Dorsolateral prefrontal cortex (tissue), 122 donors: ENCODE measurements at places on chromosomes 13 and 19.

DNA sequence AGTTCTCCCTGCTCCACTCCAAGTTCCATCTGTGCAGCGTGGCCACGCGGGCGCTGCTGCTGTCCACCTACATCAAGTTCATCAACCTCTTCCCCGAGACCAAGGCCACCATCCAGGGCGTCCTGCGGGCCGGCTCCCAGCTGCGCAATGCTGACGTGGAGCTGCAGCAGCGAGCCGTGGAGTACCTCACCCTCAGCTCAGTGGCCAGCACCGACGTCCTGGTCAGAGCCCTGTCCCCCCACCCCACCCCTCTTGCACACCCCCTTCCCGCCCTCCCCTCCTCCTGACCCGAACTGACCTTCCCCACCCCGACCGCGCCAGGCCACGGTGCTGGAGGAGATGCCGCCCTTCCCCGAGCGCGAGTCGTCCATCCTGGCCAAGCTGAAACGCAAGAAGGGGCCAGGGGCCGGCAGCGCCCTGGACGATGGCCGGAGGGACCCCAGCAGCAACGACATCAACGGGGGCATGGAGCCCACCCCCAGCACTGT, 11.6 kb downstream of the FUZ start:
- DNase-seq: no peak

GRCh38 chr13:91031508-91031907, 316.0 kb upstream of the MIR17HG start:
- no peak for DNase-seq

GRCh38 chr13:27339299-27339698, 68.7 kb downstream of the RASL11A start:
- DNase-seq: no peak

GRCh38 chr19:56917998-56918397, 77.5 kb upstream of the PEG3 start:
- DNase-seq: no peak

- DNase-seq: no peak
These were observed 69.8 kb downstream of the KCNRG start for GRCh38 chr13:50085063-50085462.

DNA sequence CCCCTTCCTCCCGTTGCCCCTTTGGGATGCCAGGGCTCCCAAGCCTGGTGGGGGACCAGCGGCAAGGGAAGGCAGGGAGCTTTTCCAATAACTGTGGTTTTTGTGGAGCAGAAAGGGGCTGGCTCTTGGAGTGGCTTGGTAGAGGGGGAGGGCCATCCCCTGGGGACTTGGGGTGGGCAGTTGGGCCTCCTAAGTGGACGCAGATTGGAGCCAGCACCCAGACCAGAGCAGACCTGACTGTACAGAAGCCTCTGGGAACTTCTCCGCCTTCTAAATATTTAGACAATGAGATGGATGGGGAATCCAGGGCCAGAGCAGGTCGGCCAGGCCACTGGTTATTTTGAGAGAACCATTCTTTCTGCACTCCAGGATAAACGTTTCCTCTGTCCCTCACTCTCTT, 4.2 kb downstream of the PTGIR start:
- DNase-seq: no peak

DNA sequence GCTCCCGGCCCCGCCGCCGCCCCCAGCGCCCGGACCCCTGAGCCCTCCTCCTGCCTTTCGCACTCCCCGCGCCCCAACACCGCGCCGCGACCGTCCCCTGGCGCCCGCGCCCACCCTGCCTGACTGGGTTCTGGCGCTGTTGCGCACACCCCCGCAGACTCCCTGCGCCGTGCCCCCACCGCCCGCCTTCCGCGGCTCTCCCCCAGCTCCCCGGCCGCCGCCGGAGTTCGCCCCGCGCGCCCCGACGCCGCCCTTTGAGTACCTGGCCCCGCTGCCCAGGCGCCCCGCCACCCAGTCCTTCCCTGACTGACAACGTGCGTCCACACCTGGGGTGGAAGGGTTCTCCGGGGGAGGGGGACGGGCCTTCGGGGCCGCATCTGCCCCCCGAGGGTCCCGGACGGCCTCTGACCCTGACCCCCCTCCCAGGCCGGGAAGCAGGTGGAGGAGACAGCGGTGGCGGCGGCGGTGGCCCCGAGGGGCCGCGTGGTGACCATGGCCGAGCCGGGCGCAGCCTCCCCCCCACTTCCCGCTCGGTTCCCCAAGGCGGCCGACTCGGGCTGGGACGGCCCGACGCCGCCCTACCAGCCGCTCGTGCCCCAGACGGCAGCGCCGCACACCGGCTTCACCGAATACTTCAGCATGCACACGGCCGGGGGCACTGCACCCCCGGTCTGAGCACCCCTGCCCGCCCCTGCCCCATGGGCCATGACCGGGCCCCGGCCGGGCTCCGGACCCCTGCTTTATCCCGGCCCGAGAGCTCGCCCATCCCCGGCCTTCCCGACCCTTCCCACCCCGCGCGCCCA, 1.4 kb upstream of the MEGF8 start:
- no peak for DNase-seq

DNA sequence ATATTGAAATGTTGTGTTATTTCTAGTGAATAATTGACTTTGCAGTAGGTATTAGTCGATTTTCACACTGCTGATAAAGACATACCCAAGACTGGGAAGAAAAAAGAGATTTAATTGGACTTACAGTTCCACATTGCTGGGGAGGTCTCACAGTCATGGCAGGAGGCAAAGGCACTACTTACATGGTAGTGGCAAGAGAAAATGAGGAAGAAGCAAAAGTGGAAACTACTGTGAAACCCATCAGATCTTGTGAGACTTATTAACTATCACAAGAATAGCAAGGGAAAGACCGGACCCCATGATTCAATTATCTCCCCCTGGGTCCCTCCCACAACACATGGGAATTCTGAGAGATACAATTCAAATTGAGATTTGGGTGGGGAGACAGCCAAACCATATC, 9.9 kb upstream of the C5AR2 start:
- no peak for DNase-seq

GRCh38 chr13:48542138-48542537, 9.3 kb upstream of the RCBTB2 start:
- no peak for DNase-seq

DNA sequence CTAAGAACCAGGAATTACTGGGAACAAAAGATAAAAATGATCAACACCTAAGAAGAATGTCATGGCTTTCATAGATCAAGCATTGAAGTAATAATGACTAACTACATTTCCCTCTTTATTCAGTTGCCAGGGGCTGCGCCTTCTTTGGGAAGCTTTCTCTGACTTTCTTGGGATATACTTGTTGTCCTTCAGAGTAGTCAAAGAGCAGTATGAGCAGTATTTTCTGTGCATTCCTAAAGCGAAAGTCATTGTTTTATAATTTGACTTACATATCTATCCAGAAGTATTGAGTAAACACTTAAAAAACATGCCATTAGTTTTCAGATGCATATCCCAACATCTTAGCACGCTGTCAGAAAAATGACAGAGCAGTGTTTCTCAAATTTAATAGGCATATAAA, 2412.4 kb downstream of the PCDH9 start:
- no peak for DNase-seq

DNA sequence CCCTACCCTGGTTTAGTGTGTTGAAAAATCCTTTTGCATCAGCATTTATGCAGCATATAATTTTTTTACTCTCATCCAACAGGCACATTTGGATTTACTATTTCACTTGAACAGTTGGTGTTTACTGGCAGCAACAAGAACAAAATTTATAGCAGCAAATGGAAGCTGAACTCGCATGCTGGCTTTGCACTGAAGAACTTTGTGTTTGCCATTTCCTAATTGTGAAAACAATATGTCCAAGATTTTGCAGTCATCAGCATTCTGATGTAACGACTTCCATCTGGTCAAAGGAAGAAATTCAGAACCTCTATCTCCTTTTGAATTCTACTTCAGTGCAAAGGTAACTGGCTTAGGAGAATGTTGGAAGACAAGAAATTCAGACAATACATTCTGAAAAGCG, 131.0 kb downstream of the DLEU7 start:
- no peak for DNase-seq

GRCh38 chr13:75425216-75426009, 56.6 kb downstream of the TBC1D4 start:
- DNase-seq: no peak

- peak; percentile 63 for DNase-seq
These were observed 85.9 kb downstream of the MBNL2 start for GRCh38 chr13:97307882-97308624.

GRCh38 chr19:7242601-7243258, 51.5 kb downstream of the INSR start:
- no peak for DNase-seq

DNA sequence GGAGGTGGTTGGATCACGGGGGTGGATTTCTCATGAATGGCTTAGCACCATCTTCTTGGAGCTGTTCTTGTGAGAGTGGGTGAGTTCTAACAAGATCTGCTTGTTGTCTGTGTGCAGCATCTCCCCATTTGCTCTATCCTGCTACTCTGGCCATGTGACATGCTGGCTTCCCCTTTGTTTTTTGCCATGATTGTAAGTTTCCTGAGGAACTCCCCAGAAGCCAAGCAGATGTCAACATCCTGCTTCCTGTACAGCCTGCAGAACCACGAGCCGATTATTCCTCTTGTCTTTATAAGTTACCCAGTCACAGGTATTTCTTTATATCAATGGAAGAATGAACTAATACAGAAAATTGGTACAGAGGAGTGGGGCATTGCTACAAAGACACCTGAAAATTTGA, 2.3 kb upstream of the SIGLEC12 start:
- no peak for DNase-seq

DNA sequence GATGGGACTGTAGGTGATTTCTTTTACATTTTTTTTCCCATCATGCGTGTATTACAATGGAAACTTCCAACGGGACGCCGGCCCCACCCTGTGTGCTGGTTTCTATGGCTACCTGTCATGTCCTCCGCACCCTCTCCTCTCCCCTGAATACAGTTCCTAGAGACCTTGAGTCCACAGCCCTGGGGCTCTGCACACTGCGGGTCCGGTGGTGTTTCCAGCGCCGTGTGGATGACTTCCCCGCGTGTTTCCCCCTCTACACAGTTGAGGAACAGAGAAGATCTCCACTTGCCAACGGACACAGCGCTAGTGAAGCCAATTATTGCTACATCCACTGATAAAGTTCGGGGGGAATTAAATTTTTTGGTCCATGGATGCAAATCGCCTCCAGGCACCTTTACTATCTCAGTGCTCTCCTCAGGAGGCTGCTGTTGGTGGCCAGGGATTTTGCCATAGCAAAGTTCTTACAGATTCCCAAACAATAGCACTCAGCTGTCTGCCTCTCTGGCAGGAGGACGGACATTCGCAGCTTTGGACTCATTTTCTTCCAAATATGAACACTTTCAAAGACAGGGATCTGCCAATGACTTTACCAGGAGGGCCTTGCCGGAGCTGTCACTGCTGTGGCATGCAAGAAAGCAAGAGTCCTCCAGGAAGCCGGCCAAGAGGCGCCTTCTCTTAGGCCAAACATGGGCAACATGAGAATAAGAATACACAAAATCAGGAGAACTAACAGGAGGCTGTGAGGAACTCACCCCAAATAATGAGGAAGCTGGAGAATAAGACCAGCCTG, 39.3 kb upstream of the GAS6 start:
- peak; percentile 34 for DNase-seq

DNA sequence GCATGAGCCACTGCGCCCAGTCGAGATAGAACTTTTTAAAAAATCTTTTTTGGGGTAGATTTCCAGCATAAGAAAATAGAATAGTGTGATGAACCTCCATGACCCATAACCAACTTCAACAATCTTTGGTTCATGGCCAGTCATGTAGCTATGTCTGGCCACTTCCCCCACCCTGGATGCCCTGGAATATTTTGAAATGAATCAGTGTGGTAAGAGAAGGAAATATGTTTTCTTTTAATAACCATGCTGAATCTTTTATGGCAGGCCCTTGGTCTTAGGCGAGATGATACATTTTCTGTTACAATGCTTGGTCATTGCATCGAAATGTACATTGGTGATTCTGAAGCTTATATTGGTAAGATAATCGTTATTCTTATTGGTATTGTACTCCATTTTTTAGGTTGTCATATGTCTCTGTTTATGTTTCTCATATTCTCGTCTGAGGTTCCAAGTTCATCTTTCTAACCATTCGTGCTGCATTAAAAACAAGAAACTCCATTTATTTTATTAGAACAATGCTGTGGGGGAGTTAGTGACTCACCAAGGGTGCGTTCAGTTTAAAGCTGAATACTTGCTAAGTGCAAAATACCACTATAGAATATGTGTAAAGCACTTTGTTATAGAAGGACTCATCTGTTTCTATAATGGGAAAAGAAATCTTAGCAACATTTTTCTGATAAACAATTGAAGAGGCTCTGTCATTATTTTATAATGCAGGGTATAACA, 16.4 kb upstream of the UPF3A start:
- DNase-seq: no peak

GRCh38 chr13:47397739-47398138, 500.9 kb upstream of the HTR2A start:
- no peak for DNase-seq

- peak; percentile 89 for DNase-seq
These were observed 8.1 kb downstream of the RINL start for GRCh38 chr19:38869836-38870607.

GRCh38 chr13:102881819-102882686, 36.2 kb downstream of the ERCC5 start:
- no peak for DNase-seq

- DNase-seq: no peak
These were observed 4.3 kb upstream of the RNASEH2B start for GRCh38 chr13:50905256-50905655.

- no peak for DNase-seq
These were observed 20.1 kb downstream of the RYR1 start for GRCh38 chr19:38453596-38453995.

DNA sequence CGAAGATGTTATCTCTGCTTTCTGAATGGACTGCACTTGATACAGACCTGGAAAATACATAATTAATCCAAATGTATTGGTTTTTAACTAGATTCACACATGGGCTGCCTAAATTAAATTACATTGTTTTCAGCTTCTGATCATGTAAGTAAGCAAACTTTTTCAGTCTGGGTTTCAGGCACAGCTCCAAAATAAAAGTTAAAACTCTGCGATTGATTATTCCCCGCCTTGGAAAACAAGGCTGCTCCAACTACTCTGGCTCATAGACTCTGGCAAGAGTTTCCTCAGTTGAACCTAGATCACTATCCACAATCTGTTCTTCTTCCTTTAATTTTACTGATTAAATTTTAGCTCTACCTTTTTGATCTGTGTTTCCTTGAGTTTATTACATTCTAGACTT, 526.0 kb upstream of the SPRY2 start:
- DNase-seq: no peak

- DNase-seq: no peak
These were observed 42.3 kb downstream of the POLR1D start for GRCh38 chr13:27663947-27664346.
